NCI-H1694 (cell line): ENCODE measurements at places on chromosomes 6 and 20.

DNA sequence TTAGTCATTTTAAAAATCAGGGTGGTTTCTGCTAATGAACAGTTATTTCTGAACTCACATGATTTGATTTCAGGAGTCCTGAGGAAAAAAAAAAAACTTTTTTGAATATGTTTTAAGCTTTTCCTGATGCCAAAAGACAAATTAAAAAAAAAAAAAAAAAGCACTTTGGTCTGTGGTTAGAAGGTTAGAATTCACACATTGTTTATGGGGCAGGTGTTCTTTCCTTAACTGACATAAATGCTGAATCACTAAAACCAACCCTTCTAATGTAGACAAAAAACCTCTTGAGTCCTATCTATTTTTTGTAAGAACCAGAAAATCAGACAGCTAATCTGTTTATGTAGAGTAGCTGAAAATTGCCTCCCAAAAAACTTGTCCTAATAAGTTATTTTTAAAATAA, 20.4 kb downstream of the THEMIS start:
- no peak for DNase-seq

GRCh38 chr6:114713690-114714089, 370.9 kb upstream of the HS3ST5 start:
- DNase-seq, result no peak

- DNase-seq, result no peak
These were observed 25.2 kb upstream of the SRSF6 start for GRCh38 chr20:43432498-43432897.

DNA sequence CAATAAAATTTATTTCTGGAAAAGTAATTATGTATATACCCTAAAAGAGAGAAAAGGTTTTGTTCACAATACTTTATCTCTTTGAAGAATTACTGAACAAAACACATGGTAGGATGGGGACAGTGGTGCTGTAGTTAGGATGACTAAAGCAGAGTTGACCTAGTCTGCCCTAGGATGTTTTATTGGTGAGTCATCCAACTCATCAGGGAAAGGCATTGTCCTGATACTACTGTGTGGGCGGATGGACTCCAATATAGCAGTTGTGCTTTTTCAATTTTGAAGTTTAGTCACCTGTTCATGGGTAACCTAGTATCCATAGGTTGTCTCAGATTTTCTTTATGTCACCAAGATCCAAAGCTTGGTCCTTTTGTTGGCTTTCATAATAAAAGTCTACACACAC, 53.3 kb upstream of the EYS start:
- DNase-seq, result no peak

DNA sequence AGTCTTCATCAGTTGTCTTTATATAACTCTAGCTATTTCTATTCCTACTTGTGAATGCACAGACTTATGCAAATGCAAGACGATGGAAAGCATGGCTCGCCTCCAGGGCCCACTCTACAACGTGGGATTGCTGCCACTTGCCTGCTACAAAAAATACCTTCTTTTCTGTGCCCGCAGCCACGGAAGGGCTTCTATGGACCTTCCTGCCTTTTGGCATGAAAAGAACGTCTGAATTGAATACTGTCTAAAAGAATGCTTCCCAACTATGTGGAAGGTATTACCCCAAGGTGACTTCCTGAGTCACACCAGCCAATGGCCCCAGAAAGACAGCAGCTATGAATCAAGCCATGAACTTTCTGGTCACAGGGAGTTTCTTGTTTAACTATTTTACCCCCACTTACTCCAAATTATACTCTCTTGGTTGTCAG, 261.2 kb downstream of the HIVEP2 start:
- no peak for DNase-seq

DNA sequence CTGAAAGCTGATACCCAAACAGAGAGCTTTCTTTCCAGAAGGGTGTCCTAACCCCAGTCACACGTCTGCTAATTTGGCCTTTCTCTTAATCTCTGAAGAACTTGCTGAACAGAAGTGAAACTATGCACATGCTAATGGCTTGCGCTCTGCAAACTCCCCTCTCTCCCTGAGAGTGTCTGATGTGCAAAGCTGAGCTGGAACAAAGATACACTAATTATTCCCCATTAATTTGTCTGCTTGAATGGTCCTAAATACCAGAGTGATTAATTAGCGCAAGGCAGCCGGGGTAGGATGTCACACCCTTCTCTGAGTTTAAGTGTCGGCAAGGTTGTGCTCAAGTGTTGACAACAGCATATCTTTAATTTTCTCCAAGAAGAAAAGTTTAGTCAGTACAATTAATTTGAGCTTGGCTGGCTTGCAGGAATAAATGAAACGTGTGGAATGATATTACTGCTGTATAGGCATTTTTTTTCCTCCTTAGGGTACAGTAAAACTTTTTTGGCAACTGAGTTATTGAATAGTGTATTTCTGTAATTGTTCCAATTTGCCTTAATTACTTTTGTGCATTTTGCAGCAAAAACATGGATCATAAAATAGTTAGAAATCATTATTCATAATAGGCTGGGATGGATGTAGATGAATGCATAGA, 715.9 kb upstream of the POU3F2 start:
- no peak for DNase-seq
